ENCODE measurements at places on chromosomes 7 and 10.

- no peak for DNase-seq
These were observed 996.8 kb downstream of the KCNMA1 start for GRCh38 chr10:76640806-76641205.

- no peak for DNase-seq
These were observed 39.6 kb downstream of the BZW2 start for GRCh38 chr7:16685535-16685934.

DNA sequence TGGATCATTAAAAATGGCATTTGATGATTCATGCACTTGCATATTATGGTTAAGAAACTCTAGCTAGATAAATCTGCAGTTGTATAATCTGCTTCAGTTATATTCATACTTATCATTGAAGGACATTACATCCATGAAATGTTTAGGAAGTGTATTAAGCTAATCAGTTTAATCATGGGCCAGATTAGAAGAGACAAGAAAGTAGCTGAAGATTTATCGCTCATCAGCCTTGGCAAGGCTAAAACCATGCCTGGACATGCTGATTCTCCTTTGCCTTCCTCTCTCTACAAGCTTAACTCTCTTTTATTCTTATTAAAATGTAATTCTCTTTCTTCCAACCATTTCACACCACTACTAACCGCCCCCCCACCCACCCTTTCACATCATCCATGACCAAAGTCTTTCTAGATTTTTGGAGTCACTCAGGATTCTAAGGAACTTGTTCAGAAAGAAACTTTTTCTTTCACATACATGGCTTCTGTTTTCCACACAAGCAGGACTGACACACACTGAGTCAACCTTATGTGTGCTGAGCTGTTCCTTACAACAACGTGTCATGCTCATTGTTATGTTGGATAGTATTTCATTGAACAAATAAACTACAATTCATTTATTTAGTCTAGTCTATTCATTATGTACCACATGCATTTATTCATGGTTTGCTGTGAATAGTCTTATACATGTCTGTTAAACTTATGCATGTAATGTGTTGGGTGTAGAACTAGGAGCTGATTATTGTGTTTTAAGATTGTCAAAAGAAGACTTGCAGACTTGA lies 227.3 kb upstream of the SP8 start:
- DNase-seq, result no peak

- no peak for DNase-seq
These were observed 29.1 kb downstream of the NAPEPLD start for GRCh38 chr7:103119791-103120291.

DNA sequence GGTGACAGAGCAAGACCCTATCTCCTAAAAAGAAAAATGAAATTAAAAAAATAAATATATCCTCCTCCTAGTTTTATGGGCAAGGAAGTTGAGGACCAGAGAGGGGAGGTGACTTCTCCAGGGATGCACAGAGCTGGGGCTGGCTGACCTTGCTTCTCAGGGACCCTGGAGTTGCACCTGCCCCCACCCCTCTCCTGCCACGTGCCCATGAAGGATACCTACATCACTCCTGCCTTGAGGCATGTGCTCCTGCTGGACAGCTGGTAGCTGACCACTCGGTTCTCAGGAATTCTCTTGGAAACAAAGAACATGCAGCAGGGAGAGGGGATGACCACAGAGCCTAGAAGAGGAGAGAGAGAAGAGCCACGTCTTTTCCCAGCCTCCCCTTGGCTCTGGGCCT lies 522 bp downstream of the CCL24 start:
- DNase-seq, result no peak

- no peak for DNase-seq
These were observed 8.5 kb downstream of the ZDHHC16 start for GRCh38 chr10:97454330-97455036.

GRCh38 chr10:120841522-120842189 lies 9.5 kb upstream of the WDR11 start:
- no peak for DNase-seq

- no peak for DNase-seq
These were observed 29.9 kb downstream of the ADRB1 start for GRCh38 chr10:114073395-114074186.

DNA sequence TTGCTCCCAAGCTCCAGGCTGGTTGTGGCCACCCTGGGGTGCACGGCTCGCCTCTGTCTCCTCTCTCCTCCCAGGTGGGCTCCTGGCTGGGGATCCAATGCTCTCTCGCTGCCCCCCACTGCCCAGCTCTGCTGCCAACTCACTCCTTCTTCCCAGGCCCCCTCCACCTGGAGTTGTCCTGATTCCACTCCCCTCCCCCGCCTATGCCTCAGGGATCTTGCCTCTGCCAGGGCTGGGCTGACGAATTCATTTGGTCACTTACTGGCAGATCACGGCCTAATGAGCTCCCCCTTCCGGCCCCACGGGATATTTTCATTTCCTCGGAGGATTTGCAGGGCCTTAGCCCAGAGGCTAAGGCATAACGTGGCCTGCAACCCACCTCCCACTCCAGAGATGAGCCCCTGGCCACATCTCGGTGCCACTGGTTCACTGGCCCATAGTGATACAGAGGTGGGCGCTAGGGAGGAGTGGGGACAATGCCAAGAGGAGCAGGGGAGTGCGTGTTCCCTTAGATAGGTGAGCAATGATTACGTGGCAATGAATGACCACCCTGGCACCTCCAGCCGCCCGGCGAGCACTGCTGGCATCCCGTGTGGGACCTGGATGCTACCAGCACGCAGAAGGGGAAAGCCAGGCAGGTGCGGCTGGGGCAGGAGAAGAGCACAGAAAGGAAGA lies 344.6 kb upstream of the SHH start:
- peak; percentile 16 for DNase-seq
